ENCODE measurements at places on chromosomes 4 and X.

GRCh38 chrX:75096331-75096730 lies 59.8 kb downstream of the ABCB7 start:
- no peak for DNase-seq

- DNase-seq, result no peak
Observed at GRCh38 chrX:37453821-37454220, 104.7 kb downstream of the PRRG1 start.

DNA sequence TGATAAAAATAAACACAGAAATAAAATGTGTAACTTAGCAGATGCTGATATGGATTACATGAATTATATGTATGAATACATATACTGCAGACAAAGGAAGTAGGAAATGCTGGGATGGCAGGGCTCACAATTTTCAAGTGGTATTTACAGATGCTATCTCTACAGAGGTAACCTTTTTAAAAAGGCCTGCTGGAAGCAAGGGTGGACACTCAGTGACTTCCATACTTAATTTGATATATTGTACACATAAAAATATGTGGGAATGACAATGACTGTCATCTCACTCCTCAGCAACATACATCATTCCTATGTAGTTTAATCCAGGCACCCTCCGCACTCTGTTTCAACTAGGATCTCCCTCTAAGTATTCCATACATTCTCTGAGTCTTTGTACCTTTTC lies 452.9 kb downstream of the DTHD1 start:
- DNase-seq, result no peak

DNA sequence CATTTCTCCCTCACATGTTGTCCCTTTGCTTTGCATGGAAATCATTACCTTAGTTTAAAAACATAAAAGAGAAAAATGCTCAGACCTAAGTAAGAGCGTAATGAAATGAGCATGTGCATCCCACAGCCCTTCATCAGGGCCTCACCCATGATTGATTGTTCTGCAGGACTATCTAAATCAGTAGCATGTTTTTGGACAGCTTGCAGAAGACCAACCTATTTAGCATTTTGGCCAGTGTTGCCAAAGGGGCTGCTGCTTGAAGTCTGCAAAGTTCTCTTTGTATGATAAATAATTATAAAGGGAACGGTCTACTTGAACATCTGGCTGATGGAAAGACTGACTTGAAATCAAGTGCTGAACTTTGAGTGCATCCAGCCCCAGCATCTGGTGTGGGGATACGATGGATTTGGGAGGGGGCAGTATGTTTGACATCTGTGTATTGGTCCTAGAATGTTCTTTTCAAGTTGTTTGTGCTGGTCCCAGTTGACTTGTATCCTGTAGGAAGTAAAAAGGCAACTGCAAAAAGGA lies 76.1 kb upstream of the LIMCH1 start:
- no peak for DNase-seq

DNA sequence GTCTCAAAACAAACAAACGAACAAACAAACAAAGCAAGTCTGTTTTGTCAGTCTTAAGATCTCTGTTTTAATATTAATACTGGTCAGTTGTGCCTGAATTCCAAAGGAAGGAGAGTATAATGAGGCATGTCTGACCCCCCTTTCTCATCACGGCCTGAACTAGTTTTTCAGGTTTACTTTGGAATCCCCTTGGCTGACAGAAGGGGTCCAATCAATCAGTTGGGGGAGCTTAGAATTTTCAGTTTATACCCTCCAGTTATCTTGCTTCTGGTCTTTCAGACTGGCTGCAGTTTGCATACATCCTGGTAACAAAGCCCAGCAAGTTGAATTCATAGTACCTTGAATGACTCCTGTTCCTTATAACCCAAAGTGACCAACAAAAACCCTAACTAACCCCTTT lies 41.1 kb downstream of the TBC1D9 start:
- no peak for DNase-seq

- DNase-seq, result peak; percentile 57
Observed at GRCh38 chr4:152935143-152935542, 980 bp upstream of the FHDC1 start.

GRCh38 chr4:32932156-32932555 lies 2212.0 kb downstream of the PCDH7 start:
- DNase-seq, result no peak

- peak; percentile 70 for DNase-seq
Observed at GRCh38 chrX:150897421-150898320, 797 bp downstream of the CD99L2 start.

DNA sequence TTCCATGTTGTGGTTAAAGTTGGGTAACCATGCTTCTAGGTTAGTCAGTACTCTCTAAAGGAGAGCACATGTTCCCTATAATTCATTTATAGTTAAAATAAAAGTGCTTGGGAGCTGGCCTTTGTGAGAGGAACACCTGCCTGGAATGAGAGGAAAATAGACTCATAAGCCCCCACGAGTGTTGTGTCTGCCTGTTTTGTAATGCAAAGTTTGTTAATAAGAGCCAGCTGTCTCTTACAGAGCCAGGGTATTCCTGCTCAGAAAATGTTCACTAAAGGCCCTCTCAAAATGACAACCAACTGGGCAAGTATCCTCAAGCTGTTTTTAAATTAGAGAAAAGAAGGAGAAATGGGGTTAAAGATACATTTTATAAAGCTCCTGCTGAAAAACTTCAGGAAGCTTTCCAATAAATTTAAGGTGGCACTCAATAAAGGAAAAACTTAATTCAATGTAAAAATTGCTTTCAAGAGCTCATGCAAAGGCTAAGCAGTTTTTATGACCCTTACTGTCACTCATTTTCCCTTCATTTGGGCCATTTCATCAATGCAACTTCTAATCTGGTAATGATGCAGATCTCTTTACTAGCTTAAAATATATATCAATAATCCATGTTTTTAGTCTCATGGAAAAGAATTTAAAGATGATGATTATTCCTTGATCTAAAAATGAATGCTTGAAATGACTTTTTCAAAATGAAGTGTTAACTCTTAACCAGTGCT lies 793.6 kb downstream of the STPG2 start:
- no peak for DNase-seq

DNA sequence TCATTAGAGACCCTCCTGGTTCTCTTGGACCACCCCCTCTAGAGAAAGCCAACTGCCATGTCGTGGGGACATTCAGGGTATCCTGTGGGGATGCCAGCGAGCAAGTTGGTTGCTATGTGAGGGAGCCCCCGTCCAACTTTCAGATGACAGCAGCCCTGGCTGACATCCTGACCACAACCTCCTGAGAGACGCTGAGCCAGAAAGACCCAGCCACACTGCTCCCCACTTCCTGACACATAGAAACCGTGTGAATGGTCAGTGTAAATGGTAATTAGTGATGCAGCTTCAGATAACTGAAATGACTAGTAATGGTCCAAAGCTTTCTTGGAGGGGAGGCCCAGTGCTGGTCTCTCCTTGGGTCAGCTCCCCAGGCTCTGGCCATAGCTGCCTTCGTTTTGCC lies 10.8 kb downstream of the CLCN4 start:
- no peak for DNase-seq

- no peak for DNase-seq
Observed at GRCh38 chr4:182384631-182385091, 141.5 kb downstream of the TENM3 start.

DNA sequence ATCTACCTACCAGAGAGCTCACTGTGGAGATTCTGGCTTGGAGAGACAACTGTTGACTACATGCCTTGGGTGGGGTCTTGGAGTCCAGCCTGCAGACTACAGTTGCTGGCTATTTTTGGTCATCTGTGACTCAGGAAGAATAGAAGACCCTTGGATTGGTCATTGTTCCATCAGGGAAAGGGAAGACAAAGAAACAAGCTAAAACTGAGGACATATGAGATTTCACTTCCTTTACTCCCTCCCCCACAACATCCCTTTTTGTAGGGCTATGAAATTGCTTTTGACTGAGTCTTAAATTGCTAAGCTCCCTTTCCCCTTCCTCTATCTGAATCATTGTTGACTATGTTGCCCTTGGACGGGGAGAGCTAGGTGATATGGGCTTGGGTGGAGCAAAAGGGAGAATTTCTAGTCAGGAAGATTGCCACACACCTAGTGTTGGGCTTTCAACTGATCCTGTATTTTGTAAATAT lies 11.7 kb downstream of the MSN start:
- DNase-seq, result no peak

- no peak for DNase-seq
Observed at GRCh38 chr4:140515423-140515822, 8.5 kb upstream of the ELMOD2 start.

DNA sequence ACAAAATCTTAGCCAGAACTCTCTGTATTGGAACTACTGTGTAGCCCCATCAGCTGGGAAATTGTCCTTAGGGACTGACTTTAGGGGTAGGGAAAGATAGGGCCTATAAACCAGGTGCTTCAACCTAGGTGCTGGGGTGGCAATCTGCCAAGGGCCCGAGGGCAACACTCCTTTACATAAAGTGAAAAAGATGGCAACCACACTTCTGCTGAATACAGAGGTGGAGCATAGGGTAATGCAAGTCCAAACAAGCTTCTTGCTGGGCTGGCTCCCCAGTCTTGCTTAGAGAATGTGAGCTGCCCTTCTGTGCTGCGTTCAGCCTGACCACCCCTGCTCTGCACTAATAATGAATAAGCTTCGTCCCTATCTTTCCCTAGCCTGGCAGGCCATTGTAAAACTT lies 9.8 kb downstream of the ZBTB33 start:
- no peak for DNase-seq

GRCh38 chr4:76757418-76757939 lies 140.5 kb downstream of the SOWAHB start:
- DNase-seq, result no peak

- no peak for DNase-seq
Observed at GRCh38 chr4:116598980-116599789, 486.2 kb downstream of the TRAM1L1 start.

DNA sequence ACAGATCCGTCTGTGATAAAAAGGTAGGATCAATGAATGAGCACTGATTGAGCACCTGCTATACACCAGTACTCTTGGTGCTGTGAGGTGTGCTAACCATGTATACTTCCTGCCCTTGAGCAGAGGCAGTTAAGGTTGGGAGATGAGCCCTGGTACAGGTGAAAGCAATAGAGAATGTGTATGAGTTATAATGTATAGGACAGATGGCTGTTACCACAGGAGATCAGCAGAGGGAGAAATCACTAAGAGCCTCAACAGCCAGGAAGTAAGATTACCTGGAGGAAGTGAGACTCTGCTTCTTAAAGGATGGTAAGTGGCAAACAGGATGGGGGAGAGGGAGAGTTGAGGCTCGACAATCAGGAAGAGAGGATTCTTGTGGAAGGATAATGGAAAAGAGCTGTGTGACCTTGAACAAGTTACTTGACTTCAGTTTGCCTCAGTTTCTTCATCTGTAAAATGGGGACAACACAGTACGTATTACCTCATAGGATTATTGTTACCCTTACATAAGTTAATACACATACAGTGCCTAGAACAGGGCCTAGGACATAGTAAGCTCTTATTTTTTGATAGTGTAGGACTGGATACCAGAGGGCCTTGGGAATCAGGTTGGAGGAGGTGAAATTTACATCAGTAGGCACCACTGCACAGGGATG lies 9.1 kb downstream of the CXCR3 start:
- DNase-seq, result no peak

DNA sequence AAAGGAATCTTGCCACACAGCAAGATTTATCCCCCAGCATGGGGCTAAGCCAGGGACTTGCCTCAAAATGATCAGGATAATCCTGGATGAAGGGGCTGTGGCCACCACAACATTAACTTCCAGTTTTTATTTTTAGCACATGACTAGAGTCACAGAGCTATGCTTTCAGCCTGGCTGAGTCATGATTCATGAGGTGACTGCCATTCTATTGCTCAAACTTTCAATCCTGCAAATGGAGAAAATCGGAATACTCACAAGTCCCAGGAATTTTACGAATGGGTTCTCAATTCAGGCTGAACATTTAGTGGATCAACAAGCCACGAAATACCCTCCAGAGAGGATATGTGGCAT lies 70.7 kb upstream of the HPGD start:
- no peak for DNase-seq

DNA sequence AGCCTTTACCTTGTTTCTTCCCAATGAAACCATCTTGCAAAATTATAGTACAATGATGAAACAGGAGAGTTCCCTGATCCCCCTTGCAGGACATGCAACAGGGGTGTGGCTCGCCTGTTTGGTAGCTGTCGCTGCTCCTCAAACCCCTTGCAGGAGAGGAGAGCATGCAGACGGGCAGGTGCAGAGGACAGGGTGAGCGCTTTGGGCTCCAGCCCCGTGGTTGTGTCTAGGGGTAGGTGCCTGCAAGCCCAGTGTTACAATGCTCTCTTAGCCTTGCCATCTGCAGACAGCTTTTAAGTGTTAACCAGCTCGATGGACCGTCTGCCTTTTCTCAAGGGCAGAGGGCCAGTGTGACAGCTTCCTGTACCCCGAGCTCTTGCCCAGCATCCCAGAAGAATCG lies 102.0 kb downstream of the TAB3 start:
- no peak for DNase-seq

DNA sequence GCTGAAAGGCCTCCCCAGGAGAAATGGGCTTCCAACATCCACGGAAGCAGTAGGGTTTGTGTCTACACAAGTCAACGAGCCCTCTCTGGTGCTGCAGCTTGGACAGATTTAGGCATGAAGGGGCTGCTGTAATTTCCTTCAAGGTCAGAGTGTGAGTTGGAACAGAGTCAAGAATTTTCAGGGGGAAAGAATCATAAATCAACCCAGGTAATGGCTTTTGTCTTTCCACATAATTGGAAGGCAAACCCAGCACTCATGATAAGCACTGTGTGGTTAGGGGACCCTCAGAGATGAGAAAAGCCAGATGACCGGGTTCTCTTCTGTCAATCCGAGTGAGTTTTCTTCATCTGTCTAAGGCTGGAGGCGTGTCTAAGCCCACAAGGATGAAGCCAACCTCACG lies 78.6 kb upstream of the MXRA5 start:
- DNase-seq, result no peak
